ENCODE measurements at places on chromosomes 1 and 21. TPM values are rescaled to one million over a fixed set of nuclear protein-coding genes. Genes with fewer than 3 reads are reported as not detected.

The REN gene
- total RNA-seq: not detected

The FCMR gene
- total RNA-seq: not detected

GRCh38 chr1:177309880-177310279, 139.1 kb downstream of the BRINP2 start:
- no peak for DNase-seq

GRCh38 chr1:227223171-227223806, 95.0 kb downstream of the CDC42BPA start:
- no peak for DNase-seq

DNA sequence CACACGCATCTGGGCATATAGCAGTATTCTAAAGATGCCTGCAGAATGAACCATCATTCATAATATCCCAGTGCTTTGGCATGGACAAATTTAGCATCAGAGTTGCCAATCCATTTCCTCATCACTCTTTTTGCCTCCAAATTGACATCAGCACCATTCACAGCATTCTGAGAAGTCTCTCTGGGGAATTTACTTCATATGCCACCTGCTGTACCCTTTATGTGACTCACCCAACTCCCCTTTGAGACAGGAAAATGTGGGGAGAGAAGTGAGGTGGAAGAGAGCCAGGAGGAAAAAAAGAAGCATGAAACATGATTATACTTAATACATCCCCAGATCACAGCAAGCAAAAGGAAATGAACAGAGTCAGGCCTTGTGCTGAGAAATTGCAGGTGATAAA, 37.4 kb downstream of the RAB3B start:
- DNase-seq: no peak

The CHIA gene
- total RNA-seq: not detected

DNA sequence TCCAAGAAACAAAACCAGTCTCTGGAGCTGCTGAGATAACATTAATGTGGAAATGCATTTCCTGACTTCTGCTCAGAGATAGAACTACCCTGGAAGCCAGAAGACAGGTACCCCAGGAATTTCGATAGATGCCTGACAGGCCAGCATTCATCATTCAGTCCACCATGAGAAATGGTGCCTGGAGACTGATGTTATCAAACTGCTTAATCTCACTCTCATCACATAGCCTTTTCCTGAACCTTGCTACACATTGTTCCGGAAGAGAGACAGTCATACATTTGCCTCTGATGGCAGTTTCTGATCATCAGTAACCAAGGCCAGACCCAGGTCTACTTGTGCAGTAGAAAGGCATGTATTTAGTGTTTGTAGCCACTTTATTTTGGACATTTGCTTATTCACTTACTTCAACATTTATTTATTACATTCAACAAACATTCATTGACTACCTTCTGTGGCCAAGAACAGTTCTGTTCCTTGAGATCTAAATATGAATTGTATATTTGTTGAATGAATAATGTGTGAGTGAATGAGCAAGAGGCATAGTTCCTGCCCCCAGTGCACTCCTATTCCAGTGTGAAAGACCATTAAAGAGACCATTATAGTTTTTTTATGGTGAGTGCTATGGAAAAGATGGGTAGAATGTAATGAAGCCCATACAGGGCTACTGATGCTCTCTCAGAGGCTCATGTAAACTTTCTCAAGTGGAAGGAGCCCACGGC, 485.7 kb downstream of the NUF2 start:
- no peak for DNase-seq

DNA sequence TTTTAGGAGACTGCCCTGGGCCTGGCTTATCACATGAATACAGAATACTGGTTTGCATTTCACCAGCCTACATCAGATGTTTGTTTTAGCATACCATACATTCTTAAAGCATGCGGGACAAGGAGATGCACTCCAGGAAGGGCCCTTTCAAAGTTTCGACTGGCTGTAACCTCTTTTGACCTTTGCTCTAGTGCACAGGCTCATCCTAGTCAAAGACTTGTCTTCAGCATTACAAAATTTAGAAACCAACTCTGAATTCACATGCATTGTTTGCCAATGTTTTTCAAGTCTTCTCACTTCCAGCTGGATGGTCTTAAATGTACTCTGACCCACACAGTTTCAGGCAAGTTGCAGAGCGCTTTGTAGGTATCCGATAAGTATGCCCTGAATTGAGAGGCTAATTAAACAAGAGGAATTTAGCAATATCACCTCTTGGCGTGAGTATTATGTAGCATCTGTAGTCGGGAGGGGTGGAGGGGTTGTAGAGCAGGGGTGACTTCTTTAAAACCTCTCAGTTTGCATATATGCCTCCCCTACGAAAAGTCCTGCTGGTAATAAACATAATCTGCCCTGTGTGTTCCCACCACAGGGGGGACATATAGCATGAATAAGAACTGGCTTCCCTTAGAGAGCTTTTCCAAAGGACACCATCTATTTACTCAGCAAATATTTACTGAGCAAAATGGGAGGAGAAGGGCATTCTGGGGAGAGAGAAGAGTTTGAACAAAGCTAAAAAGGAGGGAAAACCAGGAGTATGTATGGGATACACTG, 24.4 kb upstream of the AHCYL1 start:
- no peak for DNase-seq

The ADCY10 gene
- not detected for total RNA-seq

DNA sequence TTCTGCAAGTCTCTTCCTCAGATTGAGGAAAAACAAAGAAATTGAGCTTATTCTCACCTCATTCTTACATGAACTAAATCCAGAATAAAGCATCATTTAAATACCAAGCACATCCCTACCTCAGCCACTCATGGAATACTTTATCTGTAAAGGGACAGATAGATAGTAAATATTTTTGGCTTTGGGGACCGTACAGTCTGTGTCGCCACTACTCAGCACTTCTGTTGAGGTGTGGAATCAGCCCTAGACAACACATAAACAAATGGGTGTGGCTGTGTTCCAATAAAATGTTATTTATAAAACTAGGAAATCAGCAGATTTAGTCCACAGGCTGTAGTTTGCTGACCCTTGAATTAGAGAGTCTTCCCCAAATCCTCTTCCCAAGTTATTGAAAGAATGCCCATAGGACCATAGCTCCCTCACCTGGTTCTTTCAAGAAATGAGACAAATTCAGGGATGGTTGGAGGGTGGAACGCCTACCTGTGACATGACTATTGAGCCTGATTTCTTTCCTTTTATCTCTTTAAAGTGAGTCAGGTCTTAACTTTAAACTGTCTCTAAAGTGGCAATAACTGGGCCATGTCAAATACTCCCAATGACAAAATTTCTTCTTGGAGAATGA, 878.5 kb downstream of the USP25 start:
- no peak for DNase-seq

The ATP1B1 gene
- total RNA-seq: 40.2 TPM

DNA sequence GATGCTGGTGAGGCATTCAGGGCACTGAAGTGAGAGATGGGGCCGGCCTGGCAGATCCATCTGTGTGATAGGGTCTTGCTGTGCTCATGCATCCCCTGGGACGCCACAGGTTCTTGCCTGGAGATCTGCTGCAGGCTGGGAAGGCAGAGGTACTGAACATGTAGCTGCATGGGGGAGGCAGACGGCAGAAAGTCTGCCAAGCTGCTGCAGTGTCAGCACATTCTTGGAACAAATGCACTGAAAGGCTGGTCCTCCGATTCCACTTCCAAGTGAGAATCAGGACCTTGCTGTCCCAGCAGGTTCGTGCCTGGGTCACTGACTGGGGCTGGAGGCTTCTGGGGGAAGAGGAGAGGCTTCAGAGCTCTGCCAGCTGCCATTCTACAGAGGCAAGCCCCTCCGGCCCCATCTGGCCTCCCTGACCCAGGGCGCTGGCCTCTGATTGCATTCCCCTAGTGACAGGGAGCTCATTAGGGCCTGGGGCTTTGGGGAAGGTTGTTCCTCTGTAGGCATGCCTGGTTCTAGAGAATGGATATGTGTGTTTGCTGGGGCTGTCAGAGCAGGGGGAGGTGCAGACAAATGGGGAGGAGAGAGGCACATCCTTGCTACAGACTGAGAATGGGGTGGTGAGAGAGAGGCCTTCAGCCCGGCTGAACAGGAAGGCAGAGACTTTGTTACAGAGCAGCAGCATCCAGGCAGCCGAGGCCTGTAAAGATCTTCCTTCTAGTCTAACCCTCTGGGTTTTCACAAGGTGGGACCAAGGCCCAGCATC, 174.0 kb downstream of the TRABD2B start:
- no peak for DNase-seq

The ZNF593 gene
- total RNA-seq: 32.4 TPM

- DNase-seq: no peak
These were observed 34.1 kb upstream of the COL11A1 start for GRCh38 chr1:103142461-103142860.

DNA sequence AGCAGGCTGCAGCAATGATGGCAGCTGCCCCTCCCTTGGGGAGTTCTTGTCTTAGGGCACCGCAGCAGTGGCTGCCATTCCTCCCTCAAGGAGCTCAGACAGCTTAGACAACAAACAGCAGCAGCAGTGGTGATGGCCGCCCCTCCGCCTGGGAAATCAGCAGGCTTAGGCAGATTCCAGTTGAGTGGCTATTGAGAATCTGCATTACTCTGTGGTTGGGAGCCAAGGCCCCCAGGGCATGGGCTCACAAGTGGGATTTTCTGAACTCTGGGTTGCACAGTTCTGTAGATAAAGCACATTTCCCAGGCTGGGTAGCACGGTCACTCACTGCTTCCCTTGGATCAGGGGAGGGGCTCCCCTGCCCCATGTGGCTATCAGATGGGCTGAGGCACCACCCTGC, 1280.7 kb upstream of the TMPRSS15 start:
- no peak for DNase-seq

DNA sequence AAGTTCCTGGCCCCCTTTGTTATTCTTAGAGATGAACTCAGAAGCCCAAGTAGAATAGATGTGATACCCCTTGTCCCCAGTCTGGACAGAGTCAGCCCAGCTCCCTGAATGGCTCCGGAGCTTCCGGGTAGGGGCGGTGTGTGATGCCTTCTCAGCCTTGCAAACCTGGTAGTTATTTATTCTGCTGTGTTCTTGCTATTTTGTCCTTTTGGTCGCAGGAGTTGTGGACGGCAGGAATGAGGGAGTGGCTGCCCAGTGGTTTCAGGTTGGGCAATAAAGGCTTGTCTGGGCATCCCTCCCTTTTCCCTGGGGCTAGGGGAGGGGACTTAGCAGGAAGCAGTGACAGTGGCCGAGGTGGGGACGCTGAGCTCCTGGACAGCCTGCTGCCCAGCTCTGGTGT, 2.8 kb downstream of the PTPRU start:
- no peak for DNase-seq

- DNase-seq: no peak
These were observed 75.1 kb upstream of the SIPA1L2 start for GRCh38 chr1:232704694-232705680.

The PYCR2 gene
- 48.0 TPM for total RNA-seq

DNA sequence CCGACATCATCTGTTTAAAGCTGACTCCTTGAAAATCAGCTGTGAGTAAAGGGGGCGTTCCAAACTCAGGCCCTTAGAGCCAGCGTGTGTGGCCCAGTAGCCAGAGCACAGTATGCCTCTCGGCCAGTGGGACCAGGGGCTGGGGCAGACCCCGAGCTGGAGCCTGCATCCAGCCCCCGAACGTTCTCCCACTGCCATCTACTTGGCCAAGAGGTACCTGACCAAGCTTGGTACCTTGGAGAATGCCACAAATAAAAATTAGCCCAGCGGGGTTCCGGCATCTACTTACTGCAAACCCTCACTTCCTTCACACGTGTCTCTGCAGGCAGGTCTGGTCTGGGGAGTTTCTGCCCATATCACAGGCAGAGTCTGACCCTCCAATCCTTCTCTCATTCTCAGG, 56.7 kb upstream of the COL6A2 start:
- no peak for DNase-seq

- no peak for DNase-seq
These were observed 75.0 kb upstream of the C8B start for GRCh38 chr1:57040811-57041210.

The ST6GALNAC3 gene
- total RNA-seq: 34.6 TPM

The VHLL gene
- total RNA-seq: not detected

The DPT gene
- not detected for total RNA-seq

- DNase-seq: no peak
These were observed 185.3 kb upstream of the USP24 start for GRCh38 chr1:55400508-55400907.

DNA sequence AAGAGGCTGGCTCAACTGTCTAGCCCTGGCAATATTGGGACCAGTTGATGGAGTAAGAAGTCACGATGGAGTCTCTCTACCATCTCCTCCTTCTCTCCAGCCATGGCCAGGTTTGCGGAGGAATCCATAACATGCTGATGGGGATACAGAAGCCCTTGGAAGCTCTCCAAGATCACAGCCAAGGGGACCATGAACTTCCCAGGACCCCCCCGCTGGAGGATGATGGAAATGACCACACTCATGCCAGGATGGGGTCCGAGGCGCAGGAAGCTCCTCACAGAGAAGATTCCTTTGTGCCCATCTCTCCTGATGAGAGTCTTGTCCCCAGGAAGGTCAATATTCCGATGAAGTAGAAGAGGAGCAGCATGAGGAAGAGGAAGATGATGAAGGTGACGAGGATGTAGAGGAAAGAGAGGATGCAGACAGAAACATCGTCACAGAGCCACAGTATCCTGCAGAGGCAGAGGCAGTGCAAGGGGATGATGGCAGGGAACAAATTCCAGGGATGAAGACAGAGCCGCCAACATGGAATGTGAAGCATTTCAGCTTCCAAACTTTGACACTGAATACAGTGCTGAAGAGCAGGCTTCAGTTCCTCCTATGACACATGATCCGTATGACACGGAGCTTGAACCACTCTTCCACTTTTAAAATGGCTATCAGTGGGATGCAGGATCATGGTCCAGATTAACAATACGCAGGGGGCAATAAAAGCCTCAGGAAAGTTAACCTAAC, 57.9 kb upstream of the EDN2 start:
- no peak for DNase-seq

DNA sequence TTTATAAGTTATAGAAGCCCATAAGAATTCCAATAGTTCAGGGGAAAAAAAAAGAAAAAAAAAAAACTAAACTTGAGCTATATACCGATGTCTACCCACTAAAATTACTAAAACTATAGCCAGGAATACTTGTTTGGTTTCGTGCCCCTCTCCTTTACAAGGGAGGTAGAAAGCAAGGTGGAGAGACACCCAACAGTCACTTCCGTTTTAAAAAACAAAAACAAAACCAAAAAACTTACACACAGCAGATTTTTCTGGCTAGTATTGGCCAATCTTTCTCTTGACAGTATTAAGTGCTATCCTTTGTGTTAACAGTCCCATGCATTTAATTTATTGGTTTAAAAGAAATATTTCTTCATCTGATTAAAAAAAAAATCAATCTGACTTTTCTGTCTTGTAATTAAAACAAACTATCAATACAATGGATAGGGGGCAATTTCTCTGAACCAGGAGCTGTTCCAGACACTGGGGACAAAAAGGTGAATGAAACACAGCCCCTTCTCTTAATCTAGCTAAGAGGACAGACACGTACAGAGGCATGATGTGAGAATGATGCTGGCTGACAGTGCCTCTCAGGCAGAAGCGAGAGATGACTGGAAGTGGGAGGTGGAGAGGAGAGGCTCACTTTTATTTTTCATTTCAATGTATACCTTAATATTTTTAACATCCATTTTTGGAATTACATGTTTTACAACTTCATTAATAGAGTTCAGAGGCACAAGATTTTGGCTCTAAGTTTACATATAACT, 214.8 kb downstream of the RERE start:
- no peak for DNase-seq

Measured in pulmonary artery endothelial cell (primary cell).